ENCODE measurements at places on chromosomes 12 and 14.

DNA sequence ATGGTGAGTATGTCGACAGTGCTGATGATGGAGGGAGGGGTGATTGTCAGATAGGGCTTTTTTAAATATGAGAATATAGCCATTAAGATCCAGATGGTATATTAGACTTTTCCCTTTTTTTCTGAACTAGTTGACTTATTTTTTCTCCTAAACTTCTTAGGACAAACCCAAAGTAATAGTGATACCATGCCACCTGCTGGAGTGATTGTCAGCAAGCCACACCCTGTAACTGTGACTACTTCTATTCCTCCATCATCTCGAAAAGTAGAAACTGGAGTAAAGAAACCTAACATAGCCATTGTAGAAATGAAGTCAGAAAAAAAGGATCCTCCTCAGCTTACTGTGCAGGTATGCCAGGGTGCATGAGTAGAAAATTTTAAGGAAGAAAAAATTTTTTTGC lies 40.1 kb downstream of the KIAA0586 start:
- ATAC-seq, result no peak

GRCh38 chr14:25537846-25538455 lies 488.0 kb upstream of the STXBP6 start:
- ATAC-seq, result no peak

- ATAC-seq, result no peak
These were observed 187.2 kb upstream of the NEDD1 start for GRCh38 chr12:96719660-96720362.

- no peak for ATAC-seq
These were observed 118.0 kb downstream of the TRHDE start for GRCh38 chr12:72390146-72390545.

DNA sequence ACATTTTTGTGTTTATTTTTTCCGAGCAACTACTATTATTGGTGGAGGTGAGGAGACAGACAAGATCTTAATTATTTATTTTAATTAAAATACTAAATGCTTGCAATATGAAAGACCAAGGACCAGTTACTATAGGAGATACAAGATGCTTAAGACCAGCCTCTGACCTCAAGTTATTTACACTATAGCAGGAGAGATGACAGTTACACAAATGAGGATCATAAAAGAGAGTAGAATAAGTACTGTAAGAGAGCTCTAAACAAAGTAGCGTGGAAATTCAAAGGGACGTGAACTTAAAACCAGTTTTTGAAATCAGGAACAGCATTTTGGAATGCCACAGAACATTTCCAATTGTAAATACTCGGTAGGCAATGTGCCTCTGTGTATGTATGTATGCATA lies 128.0 kb upstream of the ATF1 start:
- ATAC-seq, result no peak

DNA sequence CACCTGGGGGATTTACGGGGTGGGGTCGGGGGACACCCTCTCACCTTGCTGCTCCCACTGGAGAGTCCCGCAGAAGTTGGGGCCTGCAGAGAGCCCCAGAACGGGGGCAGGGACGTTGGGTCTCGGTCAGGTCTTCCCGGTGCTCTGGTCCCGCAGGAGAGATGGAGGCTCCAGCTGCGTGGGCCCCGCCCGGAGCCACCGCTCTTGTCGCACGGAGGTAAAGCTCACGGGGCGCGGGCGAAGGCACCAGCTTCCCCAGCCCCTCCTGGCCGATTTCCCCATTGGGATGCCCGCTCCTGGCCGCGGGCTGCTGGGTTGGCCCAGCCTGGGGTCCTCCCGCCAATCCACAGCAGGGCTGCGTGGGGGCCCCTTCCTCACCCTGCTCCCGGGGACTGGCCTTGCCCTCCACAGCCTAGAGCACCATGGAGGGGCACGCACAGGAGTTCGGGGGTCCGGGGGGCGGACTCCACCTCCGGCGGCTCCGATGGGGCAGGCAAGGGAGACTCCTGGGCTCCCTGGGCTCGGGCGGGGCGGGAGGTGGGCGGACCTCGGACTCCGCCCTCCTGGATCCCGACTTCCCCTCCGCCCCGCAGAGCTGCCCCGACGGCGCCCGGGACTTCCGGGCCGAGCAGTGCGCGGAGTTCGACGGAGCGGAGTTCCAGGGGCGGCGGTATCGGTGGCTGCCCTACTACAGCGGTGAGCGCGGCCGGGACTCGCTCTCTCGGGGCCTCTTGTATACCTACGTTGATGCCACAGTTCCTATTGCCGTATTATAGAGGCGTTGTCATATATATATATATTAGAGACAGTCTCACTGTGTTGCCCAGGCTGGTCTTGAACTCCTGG lies 8.4 kb downstream of the PAPLN start:
- no peak for ATAC-seq

DNA sequence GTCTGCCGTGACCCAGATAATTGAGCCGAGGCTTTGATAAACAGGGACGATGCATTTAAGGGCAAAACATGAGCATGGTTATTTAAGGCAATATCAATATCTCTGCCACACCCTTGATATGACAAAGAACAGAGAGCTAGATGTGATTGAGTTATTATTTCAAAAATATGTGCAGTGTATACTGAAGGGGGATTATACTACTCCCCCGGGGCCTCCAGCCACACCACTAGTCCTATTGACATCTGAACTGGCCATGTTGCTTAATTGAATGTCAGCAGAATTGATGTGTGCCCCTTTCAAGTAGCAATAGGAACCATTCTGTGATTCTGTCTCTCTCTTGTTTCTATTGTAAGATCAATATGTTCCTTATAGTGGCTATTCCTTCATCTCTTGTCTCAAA lies 794.8 kb upstream of the SEL1L start:
- ATAC-seq, result no peak

Measured in motor neuron (in vitro differentiated cells).